ENCODE measurements at places on chromosomes 16 and 17.

GRCh38 chr16:74700116-74700437, 585 bp downstream of the MLKL start:
- DNase-seq: no peak

GRCh38 chr16:11061629-11062270, 117.4 kb downstream of the CLEC16A start:
- DNase-seq: no peak

- DNase-seq: no peak
These were observed 87.0 kb upstream of the RPRML start for GRCh38 chr17:47066095-47066494.

- DNase-seq: no peak
These were observed 20.8 kb downstream of the C17orf67 start for GRCh38 chr17:56812901-56813388.

GRCh38 chr16:86598607-86599565, 20.5 kb downstream of the FOXL1 start:
- no peak for DNase-seq

DNA sequence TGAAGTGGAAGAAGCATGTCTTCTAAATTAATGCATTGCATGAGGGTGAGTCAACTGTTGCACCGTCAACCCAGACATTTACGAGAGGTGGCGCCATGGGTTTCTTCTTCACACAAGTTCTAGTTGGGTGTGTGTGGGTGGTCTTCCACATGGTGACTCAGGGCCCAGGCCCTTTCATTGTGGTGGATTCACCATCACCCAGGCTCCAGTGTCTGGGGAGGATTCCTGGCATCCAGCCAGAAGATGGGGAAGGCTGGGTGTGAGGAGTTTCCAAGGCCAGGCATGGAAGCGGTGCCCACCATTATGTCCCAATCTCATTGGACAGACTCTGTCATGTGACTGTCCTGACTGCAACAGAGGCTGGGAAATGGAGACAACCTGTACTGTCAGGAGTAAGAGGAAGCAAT, 21.4 kb upstream of the JPH3 start:
- no peak for DNase-seq

GRCh38 chr16:30756781-30757100, 5.1 kb downstream of the CFAP119 start:
- DNase-seq: no peak

Measured in midbrain (tissue), 1 donor.